Activated CD4-positive, alpha-beta T cell treated with anti-CD3 and anti-CD28 coated beads, Interleukin-2, Interleukin-4, amounts not matched to agents 100 ng/mL and 50 ng/mL, durations not matched to agents 16 hours and 8 hours (primary cell): ENCODE measurements at places on chromosomes 11 and 22.

GRCh38 chr11:134019500-134019899 lies 49.4 kb upstream of the JAM3 start:
- DNase-seq, result no peak

GRCh38 chr11:113464416-113464815 lies 10.8 kb downstream of the DRD2 start:
- no peak for DNase-seq

DNA sequence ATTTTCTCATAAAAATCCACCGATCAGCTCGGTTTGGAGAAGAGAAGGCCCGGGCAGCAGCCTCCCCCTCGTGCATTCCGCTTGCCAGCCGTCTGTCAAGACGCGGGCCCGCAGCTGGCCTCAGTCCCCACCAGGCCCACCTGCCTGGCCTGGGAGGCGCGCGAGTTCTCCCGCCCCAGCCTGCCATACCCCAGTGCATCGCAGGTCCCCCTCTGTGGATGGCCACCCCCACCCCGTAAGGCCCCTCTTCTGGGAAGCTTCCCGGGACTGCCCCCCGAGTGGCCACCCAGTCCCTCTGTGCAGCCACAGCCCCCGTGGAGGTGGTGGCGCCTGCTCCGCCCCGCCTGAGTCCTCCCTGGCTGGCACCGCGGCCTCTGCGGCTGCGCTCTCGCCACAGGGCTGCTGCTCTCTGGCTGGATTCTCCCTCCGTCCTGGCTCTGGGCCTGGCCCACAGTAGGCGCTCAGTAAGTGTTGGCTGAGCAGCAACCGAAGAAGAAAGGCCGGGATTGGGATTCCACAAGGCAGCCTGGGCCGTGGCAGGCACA lies 74.0 kb upstream of the TCF20 start:
- no peak for DNase-seq

- DNase-seq, result no peak
Measured at GRCh38 chr22:46984751-46985506, 222.5 kb downstream of the TBC1D22A start.

DNA sequence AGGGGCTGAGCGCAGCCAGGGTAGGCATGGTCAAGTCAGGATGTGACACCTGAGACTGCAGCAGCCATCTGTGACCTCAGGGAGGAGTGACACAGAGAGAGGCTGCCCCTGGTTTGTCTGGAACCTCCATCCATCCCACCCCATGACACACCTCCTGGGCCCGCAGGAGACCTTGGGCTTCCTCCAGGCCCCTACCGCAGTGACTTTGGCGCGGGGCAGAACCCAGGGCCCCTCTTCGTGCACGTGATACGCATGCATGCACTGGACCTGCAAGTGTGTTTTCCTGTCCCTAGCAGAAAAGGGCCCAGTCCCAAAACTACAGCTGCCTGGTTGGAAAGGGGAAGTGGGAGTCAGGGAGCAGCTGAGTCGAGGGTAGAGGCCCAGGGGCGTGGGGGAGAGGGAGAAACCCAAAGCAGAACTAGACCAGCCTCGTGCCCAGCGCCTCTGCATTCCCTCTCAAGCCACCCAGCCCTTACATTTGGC lies 7.9 kb upstream of the CYTH4 start:
- DNase-seq, result no peak

DNA sequence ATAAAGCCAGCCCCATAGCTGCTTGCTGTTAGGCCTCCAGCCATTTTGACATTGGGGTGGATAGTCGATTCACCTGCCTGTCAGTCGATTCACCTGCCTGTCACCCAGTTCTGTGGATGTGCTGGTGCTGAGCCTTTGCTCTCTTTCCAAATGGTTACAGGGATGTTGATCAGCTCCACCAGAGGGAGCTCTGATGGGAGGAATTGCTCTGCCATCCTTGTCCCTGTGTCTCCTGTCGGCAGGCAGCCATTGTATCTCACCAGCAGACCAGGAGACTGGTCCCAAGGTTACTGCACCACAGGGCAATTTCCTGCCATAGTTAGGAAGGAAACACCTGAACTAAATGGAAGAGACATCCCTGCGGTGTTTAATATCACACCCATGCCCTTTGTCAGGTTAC lies 6.1 kb downstream of the MPEG1 start:
- peak; percentile 16 for DNase-seq

DNA sequence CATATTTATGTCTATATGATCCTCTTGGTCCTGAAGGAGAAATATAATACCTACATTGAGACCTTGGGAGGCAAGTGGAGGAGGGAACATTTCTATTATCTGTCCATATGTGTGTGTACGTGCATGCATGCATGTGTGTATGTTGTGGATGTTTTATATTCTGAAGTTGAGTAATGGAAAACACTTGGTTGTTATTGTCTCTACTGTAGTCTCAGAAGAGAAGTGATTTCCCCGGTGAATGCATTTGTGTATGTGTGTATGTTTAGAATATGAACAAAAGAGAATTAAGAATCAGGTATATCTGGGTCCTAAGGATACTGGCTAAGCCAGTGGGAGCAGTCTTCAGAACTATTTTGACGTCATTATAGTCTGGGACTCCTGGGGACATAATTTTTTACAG lies at the start of gene OR52N1:
OR52N1 (minus strand) TSS at position 101 of the 400 bp plus-strand sequence. CDS start 2,449 bp downstream, outside the sequence.
- DNase-seq, result no peak

- DNase-seq, result no peak
Measured at GRCh38 chr11:71352748-71353147, 95.4 kb downstream of the DHCR7 start.

DNA sequence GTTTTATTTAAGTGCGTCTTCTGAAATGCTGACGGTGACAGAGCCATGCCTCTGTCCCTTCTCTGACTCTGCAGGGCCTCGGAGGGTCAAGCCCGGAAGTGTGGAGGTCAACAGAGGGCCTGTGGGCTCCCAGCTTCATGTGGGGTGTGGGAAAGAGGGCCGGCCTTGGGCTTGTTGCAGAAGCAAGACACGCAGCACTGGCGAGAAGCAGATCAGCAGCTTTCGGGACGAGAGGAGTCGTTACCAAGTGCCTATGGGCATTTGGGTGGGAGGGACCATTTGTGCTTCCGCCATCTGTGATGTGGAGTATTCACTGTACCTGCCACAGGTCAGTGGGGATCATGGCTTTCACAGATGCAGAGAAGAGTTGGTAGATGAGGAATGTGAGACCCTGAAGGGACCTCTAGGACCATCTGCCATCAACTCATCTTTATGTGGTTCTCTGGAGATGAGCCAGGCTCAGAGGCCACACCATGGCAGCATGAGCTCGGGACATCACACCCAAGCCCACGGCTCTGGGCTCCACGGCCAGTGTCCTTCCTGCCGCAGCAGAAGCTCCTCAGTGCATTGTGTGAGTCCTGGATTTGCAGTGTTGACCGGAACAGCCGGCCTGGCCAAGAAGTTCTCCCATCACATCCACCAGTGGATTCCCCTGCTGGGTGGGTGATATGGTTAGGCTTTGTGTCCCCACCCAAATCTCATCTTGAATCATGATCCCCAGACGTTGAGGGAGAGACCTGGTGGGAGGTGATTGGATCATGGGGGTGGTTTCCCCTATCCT lies 590.7 kb downstream of the TBC1D22A start:
- DNase-seq, result no peak

DNA sequence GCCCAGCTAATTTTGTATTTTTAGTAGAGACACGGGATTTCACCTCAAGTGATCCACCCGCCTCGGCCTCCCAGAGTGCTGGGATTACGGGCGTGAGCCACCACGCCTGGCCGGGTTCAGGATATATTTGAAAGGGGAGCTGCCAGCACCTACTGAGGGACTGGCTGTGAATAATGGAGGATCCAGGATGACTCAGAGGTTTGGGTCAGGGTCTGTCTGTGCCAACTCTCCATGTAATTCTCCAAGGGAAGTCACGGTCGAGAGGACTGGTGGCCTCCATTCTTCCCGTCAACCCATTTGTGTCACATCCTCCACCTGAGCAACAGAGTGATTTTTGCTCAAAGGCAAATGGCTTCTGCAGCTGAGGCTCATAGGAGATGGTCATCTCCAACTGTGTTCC lies 3.6 kb upstream of the ARRB1 start:
- DNase-seq, result no peak

DNA sequence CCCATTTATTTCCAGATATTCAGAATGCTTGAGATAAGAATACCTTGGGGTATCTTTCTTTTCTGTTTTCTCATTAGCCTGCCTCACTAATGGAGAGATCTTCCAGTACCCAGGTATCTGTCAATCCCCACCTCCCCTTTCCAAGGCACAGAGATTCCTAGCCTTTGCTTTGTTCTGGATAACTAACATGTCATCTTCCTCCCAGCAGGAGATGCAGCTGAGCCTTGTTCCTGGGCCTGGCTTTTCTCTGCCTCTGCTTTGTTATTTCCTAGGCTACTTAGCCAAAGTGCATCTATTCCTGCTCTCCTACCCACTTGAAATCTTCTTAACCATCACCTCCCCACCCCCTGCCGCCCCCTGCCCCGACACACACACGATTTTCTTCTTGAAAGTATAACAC lies 297.1 kb downstream of the NELL1 start:
- DNase-seq, result no peak

- no peak for DNase-seq
Measured at GRCh38 chr11:130192845-130193267, 33.3 kb downstream of the ST14 start.

- no peak for DNase-seq
Measured at GRCh38 chr11:61958590-61958989, 8.4 kb downstream of the BEST1 start.

DNA sequence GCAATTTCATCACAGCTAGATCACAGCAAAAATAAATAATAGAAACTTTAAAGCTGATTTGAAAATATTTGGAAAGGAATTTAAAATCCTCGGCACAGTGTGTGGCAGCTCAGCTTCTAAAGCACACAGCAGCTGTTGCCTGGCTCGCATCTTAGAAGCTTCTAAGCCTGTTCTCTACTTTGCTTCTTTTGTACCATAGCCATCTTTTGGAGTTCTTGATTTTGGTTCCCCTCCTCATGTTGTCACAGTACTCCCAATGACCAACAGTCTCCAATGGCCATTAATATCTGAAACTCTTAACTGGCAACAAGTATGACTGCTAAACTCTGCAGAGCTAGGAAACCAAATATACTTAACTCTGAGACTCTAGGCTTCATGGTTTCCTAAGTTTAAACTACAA lies 28.8 kb downstream of the CHKA start:
- no peak for DNase-seq

- DNase-seq, result peak; percentile 76
Measured at GRCh38 chr11:132357811-132358572, 987.6 kb downstream of the NTM start.
